ENCODE measurements at places on chromosomes 1 and 21. TPM values are rescaled to one million over a fixed set of nuclear protein-coding genes. Genes with fewer than 3 reads are reported as not detected.

ABCG1 gene
- total RNA-seq, result 1.6 TPM

OLIG2 gene
- total RNA-seq, result not detected

OPRD1 gene
- not detected for total RNA-seq

PALMD gene
- total RNA-seq, result 0.12 TPM

MINDY1 gene
- 1.2 TPM for total RNA-seq

TMPRSS15 gene
- total RNA-seq, result not detected

OR2T11 gene
- not detected for total RNA-seq

ADAM30 gene
- not detected for total RNA-seq
